ENCODE measurements at places on chromosomes 6 and 20.

GRCh38 chr20:48247961-48248360 lies 462.7 kb upstream of the SULF2 start:
- DNase-seq, result no peak

GRCh38 chr6:22036699-22037098 lies 260.1 kb downstream of the PRL start:
- DNase-seq, result no peak

- DNase-seq, result no peak
Measured at GRCh38 chr6:156164701-156165452, 612.3 kb upstream of the ARID1B start.

GRCh38 chr6:137736911-137737310 lies 130.1 kb upstream of the TNFAIP3 start:
- DNase-seq, result no peak

DNA sequence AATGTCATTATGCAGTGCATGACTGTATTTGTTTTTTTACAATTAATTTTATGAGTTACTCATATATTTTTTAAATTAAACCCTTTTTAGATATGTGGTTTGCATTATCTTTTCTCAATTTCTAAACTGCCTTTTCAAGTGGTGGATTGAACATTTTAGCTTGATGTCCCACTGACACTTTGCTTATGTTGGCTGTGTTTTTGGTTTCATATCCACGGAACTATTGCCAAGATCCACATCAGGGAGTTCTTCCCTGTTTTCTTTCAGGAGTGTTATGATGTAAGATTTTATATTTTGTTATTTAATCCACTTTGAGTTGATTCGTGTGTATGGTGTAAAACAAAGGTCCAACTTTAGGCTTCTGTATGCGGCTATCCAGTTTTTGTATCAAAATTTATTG lies 1144.9 kb upstream of the EYS start:
- DNase-seq, result no peak

- DNase-seq, result no peak
Measured at GRCh38 chr6:170250455-170250854, 40.4 kb downstream of the DLL1 start.

DNA sequence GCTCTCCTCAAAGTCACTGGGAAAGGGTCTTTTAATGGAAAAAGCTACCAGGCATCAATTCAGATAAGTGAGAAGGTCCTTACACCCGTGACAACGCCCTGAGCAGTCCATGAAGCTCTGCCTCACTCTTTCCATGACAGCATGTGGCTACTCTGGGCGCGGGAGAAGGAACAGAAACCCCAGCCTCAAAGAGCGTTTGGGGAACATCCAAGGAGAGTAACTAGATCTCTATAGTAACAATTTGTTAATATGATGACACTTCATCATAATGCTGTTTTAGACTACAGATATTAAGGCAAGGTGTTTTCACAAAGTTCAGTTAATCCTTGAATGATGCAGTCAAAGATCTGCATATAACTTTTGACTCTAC lies 55.2 kb downstream of the KIF6 start:
- no peak for DNase-seq

GRCh38 chr20:18431206-18431605 lies 35.6 kb downstream of the DZANK1 start:
- DNase-seq, result no peak

DNA sequence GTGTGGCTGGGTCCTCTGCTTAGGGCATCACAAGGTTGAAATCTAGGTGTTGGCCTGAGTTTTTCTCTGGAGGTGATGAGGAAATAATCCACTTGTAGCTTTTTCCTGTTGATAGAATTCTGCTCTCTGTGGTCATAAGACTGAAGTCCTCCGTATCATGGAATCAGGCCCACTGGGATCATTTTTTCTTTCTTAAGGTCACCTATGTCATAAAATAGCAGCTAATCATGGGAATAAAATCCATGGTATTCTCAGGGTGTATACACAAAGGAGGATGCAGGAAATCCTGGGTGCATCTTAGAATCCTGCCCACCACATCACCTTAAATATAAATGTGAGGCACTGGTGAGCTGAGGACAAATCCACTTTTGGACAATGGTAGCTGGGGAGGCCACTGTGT lies 72.7 kb downstream of the PRDM1 start:
- no peak for DNase-seq

DNA sequence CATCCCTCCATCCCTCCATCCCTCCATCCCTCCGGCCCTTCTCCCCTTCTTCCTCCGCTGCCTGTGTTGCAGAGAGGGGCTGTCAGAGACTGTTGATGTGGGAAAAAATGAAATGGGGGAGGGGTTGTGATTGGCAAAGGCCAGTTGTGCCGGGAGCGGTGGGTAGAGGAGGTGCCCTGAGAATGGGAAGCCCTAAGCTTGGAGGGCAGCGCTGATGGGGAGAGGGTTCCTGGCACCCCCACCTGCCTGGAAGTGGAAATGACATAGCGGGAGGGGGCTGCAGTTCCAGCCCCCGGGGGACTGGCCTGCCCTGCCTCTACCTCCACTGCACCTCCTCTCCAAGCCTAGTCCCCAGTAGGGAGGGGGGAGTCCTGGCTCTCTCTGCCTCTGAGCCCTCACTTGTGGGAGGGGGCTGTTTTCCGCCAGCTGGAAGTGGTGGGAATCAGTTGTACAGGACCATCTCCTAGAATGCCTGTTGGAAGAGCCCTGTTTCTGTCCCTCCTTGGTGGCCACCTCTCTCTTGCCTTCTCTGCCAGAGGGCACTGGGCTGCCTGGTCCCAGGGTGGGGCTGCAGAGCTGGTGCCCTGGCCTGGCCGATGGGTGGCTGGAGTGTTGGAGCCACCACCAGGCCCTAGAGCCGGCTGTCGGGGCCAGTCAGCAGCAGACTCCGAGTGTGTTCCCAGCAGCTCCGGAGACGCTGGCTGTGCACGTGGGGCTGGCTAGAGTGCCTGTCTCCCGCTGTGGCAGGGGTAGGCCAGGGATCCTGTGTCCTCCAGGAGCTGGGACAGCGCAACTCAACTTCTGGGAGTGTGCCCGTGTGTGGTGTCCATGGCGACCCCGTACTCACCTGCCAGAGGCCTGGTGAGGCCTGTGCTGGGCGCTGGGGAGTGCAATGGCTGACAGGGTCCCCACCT lies 1.5 kb downstream of the DLGAP4 start:
- peak; percentile 54 for DNase-seq

DNA sequence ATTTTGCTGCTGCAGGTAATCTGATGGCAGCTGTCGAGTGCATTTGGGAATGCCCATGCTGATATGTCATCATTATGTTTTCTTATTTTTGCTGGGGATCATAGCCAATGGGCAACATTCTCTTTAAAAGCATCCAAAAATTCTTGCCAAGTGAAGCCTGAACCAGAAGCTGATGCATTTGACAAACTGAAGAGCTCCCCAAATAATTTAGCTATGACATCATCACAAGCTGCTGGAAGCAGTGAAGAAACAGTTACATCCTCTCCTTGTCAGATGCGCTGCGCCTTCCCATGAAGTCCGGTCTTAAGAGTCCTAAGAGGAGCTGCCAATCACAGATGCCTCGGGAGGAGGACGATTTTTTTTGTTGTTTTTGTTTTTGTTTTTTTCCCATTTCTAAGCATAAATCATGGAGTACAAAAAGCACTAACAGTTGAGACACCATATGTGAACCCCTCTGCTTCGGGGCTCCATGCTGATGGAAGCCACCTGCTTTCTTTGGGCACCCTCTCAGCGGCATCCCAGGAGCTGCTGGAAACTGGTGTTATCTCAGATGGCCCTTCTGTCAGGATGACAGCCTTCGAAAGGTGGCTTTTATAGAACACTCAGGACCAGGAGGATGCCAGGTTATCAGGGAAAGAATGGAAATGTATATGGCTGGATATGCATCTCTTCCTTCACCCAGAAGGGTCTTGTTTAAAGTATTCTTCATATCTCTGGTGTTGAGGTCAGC lies 56.1 kb upstream of the FOXQ1 start:
- DNase-seq, result no peak

DNA sequence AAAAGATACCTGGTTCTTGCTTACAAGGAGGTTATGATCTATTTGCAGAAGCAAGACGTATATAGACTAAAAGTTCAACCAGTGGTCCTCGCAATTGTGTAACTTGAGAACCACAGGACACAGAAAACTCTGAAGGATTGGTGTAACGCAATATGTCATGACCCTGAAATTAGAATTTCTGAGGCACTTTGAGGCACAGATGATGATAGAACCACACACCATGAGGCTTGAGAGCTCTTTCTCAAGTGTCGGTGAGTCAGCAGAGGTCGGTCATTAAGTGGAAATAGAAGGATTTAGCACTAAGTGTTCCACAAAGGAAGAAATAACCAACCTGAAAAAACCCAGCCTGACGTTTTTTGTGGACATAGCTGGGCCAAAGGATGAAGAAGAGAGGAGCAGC lies 15.3 kb upstream of the CCN2 start:
- DNase-seq, result no peak

GRCh38 chr6:842141-842540 lies 149.2 kb upstream of the EXOC2 start:
- DNase-seq, result no peak

DNA sequence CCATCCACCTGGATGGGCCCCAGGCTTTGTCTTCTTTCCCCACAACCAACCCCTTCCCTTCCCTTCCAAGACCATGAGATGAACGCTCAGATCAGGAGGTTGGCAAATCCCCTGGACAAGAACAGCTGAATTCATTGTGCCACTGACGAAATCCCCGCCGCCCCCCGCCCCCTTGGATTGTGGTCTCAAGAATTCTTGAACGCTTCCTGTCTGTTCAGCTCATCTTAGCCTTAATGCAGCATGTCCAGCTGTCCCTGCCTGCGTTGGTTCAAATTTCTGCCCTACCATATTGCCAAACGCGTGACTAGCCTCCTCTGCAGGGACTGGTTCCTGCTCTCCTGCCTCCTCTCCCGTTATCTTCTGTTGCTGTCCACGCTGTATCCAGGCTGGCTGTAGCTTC lies 133.2 kb downstream of the CDH4 start:
- DNase-seq, result no peak

GRCh38 chr6:1657116-1657770 lies 47.5 kb downstream of the FOXC1 start:
- no peak for DNase-seq

DNA sequence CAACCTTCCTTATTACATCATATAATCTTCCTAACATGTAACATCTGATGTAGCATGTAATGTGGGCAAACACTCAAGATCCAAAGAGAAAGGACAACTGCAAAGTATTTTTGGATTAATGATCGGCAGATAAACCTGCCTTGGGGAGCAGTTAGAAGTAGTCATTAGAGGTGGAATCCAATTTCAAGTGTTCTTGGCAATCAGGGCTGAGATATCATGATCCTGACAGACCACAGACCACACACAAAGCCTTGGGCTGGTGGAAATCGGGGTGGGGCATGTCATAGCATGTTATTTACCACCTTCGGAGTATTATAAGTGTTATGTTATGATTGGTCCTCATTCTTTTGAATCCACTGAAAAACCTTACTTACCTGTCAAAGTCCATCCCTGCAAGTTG lies 16.3 kb downstream of the NCOA5 start:
- DNase-seq, result no peak

GRCh38 chr20:18984238-18985200 lies 170.9 kb downstream of the SCP2D1 start:
- DNase-seq, result no peak

DNA sequence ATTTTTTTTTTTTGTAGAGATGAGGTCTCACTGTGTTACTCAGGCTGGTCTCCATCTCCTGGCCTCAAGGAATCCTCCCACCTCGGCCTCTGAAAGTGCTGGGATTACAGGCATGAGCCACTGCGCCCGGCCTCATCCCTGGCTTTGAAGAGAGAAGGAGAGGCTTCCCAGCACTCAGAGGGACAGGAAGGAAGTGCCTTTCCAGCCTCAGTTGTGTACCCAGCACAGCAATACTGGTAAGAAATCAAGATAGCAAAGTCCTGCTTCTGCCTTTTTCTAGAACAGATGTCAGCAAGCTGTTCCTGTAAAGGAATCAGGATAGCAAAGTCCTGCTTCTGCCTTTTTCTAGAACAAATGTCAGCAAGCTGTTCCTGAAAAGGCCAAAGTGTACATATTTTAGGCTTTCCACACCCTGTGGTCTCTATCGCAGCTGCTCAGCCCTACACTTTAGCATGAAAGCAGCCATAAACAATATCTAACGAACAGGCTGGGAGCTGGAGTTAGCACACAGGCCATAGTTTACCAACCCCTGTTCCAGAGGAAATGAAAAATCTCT lies 6.3 kb upstream of the PLTP start:
- no peak for DNase-seq

- no peak for DNase-seq
Measured at GRCh38 chr6:18748314-18748713, 361.2 kb downstream of the RNF144B start.

- DNase-seq, result no peak
Measured at GRCh38 chr6:5439749-5440148, 178.4 kb downstream of the FARS2 start.

- DNase-seq, result no peak
Measured at GRCh38 chr20:31707994-31708735, 14.5 kb downstream of the BCL2L1 start.

- DNase-seq, result peak; percentile 78
Measured at GRCh38 chr6:43773050-43773979, 3.3 kb downstream of the VEGFA start.

GRCh38 chr6:7707787-7708186 lies 18.1 kb upstream of the BMP6 start:
- no peak for DNase-seq

DNA sequence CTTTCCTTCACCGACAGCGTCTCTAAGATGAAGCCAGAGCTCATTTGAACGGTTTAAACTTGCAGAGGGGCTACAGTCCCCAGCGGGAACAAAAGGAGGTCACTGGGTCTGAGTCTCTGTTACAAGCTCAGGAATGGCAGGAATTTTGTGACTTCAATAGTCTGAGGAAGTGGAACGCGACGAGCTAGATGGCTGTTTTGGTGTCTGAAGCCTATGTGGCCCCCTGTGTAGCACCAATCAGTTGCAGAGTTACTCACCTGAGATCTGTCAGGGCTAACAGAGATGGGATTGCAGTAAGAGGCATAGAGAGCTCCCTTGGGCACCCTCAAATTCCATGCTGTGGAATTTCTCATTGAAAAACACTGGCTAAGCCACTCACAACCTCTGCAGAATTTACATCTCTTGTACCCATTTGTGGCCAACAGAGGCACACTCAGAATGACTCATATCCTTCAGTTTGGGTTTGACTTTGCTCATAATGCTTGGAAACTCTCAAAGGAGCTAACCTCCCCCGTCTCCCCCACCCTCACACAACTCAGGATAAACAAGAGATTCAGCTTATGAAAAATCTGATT lies 7.1 kb upstream of the TCP11 start:
- DNase-seq, result peak; percentile 60

DNA sequence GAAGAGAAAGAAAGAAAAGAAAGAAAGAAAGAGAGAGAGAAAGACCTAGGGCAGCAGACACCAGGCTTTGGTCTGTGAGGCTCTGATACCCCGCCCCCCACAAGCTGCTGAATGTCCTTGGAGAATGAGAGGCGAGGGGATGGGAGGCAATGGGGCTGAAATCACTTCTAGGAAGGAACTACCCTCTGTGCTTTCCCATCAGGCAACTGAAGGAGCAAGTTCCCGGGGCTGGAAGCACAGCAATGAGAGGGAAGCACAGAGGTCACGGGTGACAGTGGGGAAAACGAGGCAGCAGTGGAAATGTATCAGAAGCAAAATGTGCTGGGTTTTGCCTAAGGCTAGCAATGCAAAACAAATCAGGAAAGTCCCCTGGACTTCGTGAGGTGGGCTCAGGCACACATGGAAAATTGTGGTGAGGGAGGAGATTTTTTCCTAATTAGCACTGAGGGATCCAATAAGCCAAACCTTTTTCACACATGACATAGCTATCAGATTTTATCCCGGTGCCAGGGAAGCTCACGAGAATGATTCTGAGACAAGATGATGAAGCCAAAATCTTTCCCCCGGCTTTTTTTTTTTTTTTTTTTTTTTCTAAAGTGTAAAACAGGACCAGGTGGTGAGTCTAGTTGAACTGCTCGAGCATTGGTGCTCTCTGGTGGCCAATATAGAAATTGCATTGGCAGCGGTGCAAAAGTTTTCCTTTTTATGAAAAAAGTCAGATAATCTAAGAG lies 16.8 kb upstream of the ARFGEF2 start:
- peak; percentile 84 for DNase-seq

Measured in activated CD8-positive, alpha-beta memory T cell treated with anti-CD3 and anti-CD28 coated beads for 24 hours (primary cell).